ENCODE measurements at places on chromosomes 4 and X. TPM values are rescaled to one million over a fixed set of nuclear protein-coding genes. Genes with fewer than 3 reads are reported as not detected.

The IL2 gene
- polyA plus RNA-seq: not detected

The CSN1S1 gene
- polyA plus RNA-seq: not detected

DNA sequence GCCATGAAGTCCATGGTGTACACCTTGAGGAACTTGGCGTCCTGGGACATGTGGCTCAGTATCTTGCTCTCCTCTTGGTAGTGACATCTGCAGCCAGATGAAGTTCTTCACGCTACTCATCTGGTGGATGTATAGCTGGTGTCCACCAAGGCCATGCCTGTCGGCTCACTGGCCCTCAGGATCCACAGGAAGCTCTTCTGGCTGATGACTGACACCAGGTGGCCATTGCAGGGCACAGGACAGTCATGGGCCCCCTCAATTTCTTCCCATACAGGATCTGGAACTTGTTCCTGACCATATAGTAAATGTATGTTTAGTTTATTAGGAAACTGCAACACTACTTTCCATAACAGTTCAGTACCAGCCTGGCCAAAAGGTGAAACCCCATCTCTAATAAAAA is 10.3 kb upstream of the CLCN5 start:
- no peak for DNase-seq

- no peak for DNase-seq
Measured at GRCh38 chr4:186765673-186766546, 42.3 kb upstream of the FAT1 start.

- no peak for DNase-seq
Measured at GRCh38 chr4:6002492-6002833, 15.8 kb downstream of the C4orf50 start.

DNA sequence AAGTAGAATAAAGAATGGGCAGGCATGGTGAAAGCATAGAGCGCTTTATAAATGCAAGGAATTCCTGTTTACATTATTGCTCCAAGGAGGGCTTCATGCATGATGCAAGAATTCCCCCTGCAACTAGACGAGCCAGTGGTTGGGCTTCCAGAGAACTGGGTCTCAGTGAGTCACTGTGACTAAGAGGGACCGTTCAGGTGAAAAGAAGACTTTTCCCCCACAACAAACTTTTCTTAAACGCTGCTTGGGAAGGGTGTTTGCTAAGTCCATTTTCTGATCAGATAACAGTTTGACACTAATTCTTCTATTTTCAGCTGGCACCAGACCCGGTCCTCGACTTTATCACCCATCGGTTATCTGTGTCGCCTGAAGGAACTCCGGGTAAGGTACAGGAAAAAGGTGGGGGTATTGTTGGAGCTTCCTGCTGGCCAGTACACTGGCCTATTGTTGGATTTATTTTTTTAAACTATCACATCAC is 40.1 kb downstream of the LDB2 start:
- no peak for DNase-seq

DNA sequence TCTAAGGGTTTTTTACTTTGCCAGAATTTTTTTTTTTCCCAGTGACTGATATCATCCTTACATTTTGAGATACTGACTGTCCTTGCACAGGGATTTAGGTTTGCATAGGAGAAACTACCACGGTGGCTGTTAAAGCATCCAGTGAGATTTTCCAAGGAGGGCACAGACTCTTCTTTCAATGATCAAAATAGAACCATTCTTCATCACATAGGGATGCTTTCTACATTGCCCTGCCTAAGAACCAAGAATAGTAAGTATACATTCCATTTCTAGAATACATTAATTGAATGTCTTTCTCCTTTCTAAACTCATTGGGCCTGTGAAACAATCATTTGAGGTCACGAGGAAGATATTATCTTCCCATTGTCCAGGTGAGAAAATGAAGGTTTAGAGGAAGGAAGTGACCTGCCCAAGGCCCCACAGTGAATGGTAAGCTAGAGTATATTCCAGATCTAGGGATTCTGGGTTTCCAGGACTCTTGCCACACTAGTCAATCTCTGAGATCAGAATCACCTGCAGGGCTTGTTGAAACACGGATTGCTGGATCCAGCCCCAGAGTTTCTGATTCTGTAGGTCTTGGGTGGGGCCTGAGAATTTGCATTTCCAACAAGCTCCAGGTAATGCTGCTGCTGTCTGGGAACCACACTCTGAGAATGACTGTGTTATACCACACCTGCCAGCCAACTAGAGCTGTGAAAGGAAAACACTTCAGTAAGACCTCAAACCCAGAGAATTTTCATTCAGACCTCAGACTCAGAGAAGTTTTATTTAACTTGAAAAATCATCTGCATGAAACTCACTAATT is 17.7 kb upstream of the TMEM154 start:
- no peak for DNase-seq

DNA sequence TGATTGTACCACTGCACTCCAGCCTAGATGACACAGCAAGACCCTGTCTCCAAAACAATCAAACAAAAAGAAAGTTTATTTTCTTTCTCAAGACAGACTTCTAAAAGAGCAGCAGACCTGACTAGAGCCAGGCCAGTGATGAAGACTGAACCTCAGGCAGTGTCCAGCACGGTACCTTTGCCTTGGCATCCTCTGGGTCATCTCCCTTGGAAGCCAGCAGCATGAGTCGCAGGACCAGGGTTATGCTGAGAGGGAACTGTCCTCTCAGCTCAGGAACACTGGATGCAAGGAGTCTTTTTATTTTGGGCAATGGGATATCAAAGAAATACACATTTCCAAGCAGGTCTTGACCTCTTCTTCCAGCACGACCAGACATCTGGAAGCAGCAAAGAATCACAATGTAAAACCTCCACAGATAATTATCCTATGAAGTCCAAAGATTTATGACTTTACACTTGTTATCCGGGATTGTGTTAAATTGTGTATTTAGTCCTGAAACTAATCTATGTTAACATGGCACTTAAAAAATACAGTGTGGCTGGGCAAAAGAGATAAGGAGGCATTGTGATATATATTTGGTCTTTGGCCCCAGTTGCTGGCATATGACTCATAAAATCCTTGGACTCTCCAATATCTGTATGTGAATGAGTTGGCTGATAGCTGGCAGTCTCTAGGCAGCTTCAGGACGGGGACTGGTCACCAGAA is 66.0 kb upstream of the DDX60 start:
- no peak for DNase-seq

DNA sequence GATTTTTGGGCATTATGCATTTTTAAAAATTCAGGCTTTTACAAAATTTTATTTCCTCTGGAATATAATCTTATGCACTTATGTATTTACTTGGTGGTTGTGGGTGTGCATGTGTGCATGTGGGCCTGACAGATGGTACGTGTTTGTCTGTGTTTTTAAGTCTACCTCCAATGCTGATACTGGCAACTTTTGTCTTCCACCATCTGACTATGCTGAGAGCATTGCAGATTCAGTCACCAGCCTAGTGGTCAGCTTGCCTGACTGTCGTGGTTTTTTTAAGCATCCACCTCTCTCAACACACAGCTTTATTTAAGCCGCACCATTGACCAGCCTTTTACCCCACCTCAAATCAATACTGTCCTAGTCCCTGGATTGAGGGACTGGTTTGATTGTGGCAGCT is 37.1 kb downstream of the FSTL5 start:
- DNase-seq: no peak

All from BJ (cell line).